ENCODE measurements at places on chromosomes 2 and 18. TPM values are rescaled to one million over a fixed set of nuclear protein-coding genes. Genes with fewer than 3 reads are reported as not detected.

Gene IL37
- not detected for total RNA-seq

Gene UCN
- 0.67 TPM for total RNA-seq

Gene IL1R1
- total RNA-seq: 77.5 TPM

Gene RGPD8
- total RNA-seq: 18.2 TPM

Gene EVX2
- total RNA-seq: not detected

Gene SALL3
- not detected for total RNA-seq
